ENCODE measurements at places on chromosomes 3 and 15.

DNA sequence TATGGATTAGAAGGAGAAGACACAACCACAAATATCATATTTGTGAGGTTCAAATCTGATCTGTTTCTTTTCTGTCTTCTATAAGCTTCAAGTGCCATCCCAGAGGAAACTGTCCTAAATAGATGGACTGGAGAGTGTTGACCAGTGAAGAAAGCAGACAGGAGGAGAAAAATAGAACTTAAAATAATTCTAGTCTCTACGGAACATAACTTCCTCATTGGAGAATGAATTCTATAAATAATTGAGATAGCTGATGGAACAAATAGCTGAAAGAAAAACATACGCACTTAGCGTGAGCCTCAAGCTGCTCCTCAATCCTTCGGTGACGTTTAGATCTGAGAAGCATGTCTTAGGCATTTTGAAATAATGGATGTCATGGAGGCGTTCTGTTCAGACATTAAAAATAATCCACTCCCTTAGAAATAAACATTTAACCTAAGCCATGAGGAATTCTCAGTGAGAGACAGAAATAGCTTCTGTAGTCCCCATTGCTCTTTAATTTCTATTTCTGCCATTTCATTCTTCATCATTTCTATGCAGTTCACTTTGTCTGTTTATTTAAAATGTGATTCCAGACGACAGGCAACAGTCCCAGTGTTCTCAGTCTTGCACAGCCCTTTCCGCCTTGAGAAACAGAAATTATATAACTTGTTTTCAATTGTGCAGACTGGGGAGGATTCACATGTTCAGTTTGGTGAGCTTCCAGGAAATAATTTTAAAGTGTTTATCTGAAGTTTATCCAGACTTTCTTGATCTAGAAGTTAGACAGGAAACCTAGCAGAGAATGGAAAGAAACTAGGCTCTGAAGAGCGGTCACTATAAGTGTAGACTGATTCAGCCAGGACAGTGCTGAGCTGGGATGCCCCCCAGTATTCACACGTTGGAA lies 97.3 kb downstream of the NR1D2 start:
- no peak for DNase-seq

GRCh38 chr3:23698652-23699313 lies 107.0 kb upstream of the UBE2E1 start:
- no peak for DNase-seq

GRCh38 chr3:171465763-171466162 lies 5.6 kb upstream of the TNIK start:
- DNase-seq: no peak

DNA sequence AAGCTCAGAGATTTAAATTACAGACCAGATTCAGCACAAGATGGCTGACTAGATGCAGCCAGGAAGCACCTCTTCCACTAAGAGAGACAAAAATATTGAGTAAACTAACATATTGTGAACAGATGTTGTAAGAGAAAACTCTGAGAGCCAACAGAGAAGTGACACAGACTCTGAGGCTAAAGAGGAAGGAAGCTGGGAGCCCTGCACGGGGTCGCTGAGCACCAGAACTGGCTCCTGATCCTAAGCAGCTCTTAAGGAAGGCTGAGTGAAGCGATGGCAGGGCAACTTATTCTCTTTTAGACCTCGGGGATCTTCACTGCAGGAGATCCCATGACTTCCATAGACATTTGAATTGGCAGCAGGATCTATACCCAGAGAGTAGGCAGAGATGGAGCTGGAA lies 578.0 kb upstream of the GRM7 start:
- DNase-seq: no peak

DNA sequence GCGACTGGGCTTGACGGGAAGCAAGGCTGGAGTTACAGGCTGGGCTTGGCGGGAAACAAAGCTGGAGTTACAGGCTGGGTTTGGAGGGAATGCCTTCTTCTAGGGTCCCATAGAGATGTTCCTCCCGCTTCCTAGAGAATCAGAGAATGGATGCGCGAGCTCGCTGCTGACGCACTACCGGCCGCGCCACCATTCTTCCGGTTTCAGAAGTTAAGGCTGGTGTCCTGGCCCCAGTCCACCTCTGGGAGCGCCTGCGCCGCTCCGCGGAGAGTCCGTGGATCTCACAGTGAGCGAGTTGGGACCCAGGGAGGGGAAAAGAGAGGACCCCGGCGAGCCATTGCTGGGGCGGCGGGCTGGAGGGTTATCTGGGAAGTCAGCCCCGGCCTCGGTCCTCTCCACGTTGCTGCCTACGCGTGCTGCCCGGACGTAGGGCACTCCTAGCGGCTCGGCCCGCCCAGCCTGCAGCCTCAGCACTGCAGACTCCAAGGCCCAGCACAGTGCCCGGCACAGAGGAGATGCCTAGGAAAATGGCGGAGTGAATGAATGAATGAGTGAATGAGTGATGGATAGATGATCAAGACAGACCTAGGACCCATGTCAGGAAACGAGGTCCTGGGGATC lies at the start of gene ZNF502:
Gene ZNF502 (plus strand): TSS at position 206 of the 621 bp plus-strand sequence. CDS start 7,602 bp downstream, outside the sequence.
- DNase-seq: peak; percentile 67

- DNase-seq: no peak
These were observed 179.9 kb downstream of the FAM43A start for GRCh38 chr3:194865615-194866014.

- no peak for DNase-seq
These were observed 28.3 kb downstream of the IGF2BP2 start for GRCh38 chr3:185796431-185797107.

- no peak for DNase-seq
These were observed 19.7 kb upstream of the MFGE8 start for GRCh38 chr15:88932875-88933330.

DNA sequence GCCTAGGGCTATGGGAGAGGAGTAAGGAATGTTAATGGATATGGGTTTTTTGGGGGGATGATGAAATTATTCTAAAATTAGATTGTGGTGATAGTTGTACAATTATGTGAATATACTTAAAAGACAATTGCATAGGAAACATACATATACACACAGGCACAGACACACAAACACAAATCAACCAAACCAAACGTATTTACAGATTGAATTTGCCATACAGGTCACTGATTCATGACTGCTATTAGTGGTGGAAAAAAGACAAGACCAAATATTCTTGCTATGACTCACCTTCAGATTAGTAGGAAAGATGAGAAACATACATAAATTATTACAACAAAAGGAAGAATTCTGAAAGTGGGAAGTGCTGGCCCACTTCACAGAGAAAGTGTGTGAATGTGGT lies 85.3 kb downstream of the C3orf38 start:
- no peak for DNase-seq

DNA sequence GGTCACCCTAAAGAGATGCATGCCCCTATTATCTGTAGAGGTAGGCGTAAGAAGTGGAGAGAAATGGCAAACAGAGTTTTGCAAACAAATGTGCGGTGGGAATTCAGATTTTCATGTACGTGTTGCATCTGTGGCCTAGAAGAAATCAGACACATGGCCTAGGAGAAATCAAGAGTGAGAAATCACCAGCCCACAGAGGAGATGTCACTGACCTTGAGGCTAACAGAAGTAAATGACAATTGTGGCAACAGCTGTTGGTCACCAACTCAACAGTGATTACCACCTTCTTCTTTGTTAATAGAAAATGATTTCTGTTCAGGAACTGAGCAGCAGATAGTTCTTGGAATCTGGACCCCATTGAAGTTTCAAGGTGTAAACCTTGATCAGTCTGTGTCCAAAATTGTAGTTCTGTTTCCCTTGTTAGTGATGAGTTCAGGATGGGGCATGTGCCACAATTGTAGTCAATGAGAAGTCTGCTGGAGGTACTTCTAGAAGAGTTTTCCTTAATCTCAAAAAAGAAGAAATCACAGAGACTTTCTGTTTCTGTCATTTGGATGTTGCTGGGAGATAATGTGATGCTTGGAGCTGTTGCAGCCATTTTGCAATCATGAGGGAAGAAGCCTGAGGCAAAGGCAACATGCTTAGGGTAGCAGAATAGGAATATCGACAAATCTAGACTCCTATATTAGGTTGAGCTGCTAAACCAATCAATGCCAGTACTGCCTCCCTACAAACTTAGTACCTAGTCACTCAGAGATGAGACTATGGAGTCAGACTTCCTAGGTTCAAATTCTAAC lies 34.3 kb upstream of the RFTN1 start:
- DNase-seq: no peak

DNA sequence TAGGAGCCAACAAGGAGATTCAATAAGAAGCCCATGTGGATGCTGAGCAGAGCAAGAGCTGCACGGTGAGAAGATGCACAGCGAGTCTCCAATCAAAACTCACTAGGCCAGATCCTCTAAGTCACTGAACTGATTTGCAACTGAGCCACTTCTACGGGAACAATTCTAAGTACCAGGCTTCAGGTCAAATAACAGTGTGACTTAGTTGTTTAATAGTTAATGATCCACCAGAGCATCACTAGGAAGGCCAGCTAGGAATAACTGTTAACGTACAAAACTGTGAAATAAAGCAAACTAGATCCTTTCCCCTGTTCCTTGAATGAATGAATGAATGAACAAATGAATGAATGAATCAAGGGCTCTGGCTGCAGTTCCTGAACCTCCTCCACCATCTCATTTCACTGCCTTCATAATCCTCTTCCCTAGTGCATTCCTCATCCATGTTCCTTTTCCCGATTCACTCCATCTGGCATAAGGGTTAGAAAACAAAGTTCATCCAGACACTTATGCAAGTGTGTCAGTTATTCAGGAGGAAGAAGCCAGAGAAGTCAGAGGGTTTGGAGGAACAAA lies 59.7 kb downstream of the ATP8B4 start:
- DNase-seq: no peak

DNA sequence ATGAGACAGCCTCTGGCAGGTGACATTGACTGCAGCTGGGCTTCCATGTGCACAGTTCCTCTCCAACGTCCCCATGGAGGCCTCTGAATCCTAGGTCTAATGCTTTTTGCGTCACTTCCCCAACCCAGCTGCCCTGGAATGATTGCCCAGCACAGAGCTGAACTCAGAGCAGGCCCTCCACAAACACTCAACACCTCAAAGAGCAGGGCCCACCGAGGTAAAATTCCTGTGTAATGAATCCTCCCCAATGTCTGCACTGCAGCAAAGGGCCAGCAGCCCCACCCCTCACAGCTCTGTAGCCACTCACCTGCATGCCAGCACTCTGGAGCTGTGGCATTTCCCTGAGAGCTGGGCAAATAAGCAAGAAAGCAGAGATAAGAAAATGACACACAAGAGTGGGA lies 42.6 kb upstream of the DUSP7 start:
- DNase-seq: no peak

- no peak for DNase-seq
These were observed 57.3 kb downstream of the FRMD5 start for GRCh38 chr15:44137750-44138149.

- no peak for DNase-seq
These were observed 424.6 kb downstream of the GRM7 start for GRCh38 chr3:7285505-7285904.

GRCh38 chr3:192731233-192731632 lies 3.9 kb upstream of the FGF12 start:
- no peak for DNase-seq

DNA sequence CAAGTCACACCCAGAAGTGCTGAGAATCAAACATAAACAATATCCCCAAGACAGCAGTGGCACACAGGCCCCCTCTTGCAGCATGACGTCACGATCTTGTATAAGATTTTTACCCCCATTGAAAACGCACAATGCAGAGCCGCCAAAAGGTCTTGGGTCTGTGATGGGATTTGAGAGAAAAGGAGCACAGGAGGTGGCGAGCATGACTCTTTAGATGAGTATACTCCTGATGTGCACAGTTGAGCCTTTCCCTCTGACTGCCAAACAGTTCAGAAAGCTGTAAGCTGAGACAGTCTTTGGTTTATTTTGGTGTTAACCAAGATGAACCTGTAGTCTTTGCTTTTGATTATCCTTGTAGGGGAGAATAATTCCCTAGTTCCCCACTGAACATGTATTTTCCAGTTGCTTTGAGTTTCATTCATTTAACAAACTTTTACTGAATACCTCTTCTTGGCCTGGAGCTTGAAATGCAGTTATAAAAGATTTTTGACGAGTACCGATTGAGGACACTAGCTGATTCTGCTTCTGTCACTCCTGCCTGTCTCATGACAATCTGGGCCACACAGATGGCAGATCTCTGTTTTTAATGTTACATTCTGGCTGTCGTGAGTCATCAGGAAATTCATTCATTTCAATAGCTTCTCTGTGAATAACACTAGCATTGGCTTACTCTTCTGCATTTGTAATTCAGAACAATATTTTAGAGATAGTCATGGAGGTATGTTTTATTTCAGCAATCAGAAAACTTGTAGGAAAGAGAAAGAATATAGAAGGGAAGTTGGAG lies 28.9 kb downstream of the CFAP91 start:
- no peak for DNase-seq

- no peak for DNase-seq
These were observed 83.2 kb downstream of the COL8A1 start for GRCh38 chr3:99721633-99722007.

DNA sequence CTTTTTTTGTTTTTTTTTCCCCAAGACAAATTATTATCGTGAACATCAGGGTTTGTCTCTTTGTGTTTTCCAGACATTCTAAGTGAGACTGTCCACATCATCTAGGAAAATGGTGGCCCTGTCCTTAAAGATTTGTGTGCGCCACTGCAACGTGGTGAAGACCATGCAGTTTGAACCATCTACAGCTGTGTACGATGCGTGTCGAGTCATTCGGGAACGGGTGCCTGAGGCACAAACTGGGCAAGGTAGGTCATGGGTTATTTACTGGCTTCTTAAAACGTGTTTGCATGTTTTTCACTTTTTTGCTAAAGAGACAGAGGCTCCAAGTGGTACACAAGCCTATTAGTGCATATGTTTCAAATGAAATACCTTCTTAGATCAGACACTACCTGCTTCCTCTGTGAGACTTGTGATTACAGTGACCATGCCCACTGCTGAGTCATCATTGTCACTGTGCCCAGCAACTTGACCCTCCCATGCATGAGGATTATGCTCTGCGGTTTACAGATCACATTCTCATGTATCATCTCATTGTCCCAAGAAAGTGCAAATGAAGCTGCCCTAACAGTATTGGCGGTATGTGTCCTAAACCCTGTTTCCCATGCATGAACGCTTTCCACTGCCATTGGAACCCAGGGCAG lies 395.2 kb upstream of the TPM1 start:
- peak; percentile 58 for DNase-seq

DNA sequence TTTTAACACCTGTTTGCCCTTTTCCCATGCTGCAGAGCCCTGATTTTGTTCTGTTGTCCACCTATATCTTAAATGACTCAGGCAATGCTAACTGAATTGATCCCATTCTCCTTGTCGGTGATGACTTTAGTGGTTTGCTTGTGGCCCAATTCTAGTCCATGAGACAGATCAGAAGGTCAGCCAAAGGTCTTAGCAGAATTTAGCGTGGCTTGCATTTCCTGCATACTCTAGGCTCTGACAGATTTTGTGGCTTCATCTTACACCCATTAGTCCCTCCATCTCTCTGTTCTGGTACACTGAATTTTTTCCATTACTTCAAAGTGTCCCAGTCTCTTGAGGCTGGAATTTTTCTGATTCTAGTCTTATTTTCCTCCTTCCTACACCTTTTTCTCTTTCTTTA lies 161.9 kb downstream of the STAC start:
- no peak for DNase-seq

GRCh38 chr3:52879090-52879489 lies 18.3 kb downstream of the STIMATE start:
- DNase-seq: no peak

All from HFF-Myc (cell line).